ENCODE measurements at places on chromosomes 12 and 14.

GRCh38 chr14:91186515-91187066, 57.9 kb downstream of the GPR68 start:
- no peak for DNase-seq

GRCh38 chr12:38628288-38628687, 277.1 kb downstream of the CPNE8 start:
- no peak for DNase-seq

DNA sequence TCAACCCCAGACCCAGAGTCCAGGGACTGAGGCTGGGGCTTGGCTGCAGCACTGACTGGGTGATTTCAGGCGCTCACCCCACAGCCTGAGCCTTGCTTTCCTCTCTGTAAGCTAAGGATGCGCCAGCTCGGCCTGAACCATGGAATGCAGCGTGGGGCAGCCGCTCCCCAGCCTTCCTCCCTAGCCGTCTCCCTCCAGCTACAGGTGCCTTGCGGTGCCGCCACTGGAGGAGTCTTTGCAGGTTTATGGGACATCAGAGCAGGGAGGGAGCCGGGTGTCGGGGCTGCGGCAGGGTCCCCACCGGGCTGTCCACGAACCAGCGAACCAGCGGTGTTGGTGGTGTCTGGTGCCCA, 19.4 kb downstream of the PPP2R5C start:
- no peak for DNase-seq

- no peak for DNase-seq
Measured at GRCh38 chr14:92325835-92326234, 2.9 kb downstream of the SLC24A4 start.

Measured in esophagus squamous epithelium (tissue), 5 donors.